ENCODE measurements at places on chromosomes 11 and 22.

GRCh38 chr11:131217313-131218310 is 152.8 kb upstream of the NTM start:
- no peak for DNase-seq

DNA sequence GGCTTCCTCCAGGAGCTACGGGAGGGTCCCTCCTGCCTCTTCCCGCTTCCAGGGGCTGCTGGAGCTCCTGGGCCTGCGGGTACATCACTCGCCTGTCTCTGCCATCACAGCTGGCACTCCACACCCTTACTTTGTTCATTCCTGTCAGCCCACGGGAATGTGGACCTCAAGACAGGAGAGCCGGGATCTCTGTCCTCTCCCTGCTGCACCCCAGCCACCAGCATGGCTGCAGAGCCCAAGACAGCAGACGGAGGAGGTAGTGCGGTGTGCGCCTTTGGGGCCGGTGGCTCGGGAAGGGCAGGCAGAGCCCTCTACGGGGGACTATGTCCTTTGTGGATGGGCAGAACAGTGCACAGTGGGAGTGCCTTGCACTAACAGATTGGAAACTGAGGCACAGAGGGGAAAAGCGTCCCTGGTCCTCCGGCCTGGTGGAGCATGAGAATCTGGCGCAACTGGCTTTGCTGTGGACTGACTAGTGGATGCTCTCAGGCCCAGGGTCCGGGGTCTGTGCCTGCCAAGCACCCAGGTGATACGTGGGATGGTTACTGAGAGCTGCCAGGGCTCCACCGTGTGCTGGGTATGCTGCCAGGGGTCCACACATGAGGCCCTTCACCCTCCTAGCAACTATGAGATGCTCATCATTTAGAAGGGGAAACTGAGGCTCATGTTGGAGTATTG is 47.3 kb downstream of the IGF2 start:
- no peak for DNase-seq

DNA sequence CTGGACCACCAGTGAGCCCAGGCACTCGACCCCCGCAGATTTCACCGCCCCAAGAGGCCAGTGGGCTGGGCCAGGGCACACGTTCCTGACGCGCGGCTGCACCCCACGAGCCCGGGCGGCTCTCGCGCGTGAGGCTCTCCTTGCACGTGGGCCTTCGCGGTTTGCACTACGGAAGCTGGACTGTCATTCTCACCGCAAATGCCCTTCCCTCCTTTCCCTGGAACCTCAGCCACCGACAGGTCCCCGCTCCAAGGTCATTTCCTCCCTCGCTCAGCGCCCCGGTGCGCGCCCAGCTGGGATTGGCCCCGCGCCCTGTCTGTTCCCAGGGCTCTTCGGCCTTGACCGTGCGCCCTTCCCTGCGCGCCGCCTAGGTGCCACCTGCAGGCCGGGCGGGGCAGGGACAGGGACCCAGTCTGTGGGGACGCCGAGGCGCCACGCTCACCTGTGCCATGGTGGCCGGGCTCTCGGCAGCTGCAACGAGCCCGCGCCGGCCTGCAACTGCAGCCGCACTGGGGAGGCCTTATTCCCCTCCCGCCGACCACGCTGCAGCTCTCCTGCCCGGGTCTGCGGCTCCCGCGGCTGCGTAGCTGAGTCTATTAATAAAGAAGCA is 2.1 kb upstream of the CPT1A start:
- peak; percentile 57 for DNase-seq

GRCh38 chr11:111932611-111932950 is 4.6 kb upstream of the DIXDC1 start:
- DNase-seq, result no peak

GRCh38 chr11:10600570-10601248 is 32.2 kb upstream of the LYVE1 start:
- no peak for DNase-seq

DNA sequence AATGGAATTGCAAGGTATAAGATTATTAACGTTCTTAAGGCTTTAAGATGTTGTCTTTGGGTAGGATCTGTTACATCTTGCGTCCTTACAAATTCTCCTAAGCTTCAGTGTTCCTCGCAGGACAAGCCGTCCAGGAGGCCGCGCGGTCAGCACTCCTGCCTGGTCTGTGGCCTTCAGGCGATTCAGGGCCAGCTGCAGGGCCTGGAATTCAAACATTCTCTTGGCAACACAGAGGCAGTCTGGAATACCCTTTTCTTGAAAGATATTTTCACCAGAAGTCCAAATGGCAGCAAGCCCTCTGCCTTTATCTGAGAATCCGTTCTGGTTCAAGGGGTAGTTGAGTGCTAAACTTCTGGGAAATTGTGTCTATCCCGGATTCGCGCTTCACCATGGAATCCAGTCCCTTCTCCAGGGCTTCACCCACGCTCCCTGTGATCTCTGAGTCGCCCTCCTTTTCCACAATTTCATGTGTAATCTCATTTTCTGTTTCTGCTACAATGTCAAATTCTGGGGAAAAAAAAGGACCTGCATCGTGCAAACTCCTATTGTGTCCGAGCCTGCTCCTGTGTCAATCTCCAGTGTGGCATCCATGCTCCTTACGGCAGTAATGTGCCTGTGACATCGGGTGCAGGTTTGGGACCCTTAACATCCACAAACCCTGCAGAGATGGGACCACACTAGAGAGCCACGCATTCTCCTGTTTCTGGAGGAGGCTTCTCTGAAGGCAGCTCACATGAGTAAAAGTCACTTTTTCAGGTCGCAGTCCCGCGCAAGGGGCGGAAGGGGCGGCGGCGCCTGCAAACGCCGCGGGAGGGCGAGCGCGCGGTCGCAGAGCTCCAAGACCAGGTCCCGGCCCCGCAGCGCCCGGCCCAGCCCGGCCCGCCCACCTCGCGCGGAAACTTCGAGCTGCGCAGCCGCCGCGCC is 25.4 kb upstream of the SORL1 start:
- DNase-seq, result no peak

DNA sequence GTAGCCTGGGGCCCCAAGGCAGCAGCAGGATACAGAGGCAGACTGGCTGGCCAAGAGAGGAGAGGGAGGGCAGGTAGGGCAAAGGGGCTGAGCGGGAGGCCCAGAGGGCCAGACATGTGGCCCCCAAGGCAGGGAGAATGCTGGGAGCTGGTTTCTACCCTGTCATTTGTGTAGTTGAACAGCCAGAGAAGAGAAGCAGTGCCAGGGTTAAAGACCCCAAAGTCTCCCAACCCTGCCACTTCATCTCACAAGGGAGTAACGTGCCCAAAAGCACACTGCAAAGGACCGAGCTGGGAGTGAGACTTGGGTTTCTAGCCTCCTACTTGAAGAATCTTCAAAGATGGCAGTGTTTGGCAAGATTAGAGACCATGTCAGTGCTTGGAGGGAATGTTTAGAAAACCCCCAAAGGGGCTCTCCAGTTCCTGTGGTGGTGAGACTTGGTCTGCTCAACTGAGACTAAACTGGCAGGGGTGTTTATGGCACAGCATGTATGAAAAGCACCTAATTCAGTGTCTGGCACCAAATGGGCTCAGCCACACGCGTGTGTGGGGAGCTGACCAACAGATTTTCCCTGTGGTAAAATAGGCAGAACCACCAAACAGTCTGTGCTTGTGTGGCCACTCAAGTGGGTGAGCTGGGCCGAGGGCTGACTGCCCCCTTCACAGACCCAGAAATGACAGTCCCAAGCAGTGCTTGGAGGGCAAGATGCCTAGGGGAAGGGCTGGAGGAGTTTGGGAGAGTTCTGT is 68.2 kb upstream of the CLTCL1 start:
- DNase-seq, result no peak

DNA sequence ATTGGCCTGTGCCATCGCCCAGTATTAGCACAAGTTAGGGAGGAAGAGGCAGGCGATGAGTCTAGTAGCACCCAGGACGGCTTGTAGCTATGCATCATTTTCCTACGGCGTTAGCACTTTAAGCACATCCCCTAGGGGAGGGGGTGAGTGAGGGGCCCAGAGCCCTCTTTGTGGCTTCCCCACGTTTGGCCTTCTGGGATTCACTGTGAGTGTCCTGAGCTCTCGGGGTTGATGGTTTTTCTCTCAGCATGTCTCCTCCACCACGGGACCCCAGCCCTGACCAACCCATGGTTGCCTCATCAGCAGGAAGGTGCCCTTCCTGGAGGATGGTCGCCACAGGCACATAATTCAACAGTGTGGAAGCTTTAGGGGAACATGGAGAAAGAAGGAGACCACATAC is 4.3 kb downstream of the TMEM25 start:
- DNase-seq, result no peak

- DNase-seq, result peak; percentile 15
These were observed 26.6 kb upstream of the IL17RA start for GRCh38 chr22:17057959-17058814.

GRCh38 chr11:70470127-70470526 is 71.8 kb downstream of the CTTN start:
- DNase-seq, result no peak

GRCh38 chr11:35313066-35313759 is 106.1 kb downstream of the SLC1A2 start:
- no peak for DNase-seq

DNA sequence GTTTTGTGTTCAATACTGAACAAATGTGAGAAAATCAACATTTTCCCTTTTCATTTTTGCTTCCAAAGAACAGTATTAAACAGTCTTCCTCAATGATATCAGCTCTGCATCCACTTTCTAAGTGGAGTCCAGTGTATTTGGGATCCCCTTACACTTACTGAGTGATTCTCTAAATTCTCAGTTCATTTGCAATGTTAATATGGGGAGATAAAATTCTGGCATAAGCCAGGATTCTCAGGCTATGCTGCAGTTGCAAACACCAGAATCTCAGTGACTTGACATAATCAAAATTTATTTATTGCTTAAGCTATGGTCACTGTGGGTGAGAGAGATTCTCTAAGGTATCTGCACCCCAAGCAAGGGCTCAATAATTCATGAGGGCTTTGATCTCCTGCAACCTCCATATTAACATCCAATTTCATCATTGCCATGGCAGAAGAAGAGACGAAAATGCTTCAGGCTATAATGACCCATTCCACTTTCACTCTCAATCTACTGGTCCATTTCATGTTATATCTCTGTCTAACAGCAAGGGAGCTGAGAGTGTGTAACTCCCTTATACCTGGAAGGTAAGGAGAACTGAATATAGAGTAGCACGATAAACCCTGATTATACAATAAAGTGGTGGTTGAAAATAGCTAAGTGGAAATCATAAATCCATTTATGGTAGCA is 64.1 kb upstream of the CARD18 start:
- no peak for DNase-seq

DNA sequence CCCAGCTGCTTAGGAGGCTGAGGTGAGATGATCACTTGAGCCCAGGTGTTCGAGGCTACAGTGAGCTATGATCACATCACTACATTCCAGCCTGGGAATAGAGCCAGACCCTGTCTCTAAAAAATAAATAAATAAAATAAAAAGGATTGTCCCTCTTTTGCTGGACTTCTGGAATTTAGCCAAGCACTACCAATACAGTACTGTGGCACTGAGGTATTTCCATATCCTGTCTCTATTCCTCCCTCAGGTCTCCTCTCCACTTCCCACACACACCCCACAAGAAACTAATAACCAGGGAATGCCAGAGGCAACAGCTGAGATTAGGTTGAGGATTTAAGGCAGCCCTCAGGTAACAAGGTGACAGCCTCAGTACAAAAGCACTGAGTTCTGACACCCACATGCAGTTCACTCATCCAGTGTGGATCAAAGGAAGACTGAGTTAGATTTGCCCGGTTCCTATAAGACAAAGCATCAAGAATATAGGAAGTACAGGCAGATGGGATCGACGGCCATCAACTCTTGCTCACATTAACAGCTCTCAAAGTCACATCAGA is 4.5 kb upstream of the PPP2R1B start:
- DNase-seq, result no peak

DNA sequence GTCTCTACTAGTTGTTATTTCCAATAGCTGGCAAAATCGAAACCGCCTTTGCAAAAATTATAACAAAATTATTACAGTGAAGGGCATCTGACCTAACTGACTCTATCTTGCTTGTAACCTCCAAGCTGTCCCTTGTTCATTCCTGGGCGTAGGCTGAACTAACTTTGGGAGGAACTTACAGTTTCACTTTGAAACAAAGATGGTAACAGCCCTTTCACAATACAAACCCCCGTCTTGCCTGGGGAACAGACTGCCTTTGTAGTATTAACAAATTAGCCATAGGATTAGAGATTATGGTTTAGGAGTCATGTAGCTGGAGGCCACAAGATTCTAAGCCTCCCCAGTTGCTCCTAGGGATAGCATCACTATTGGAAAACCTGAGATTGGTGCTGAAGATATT is 131.6 kb upstream of the HSD17B12 start:
- no peak for DNase-seq
